ENCODE measurements at places on chromosomes 1 and 21.

- no peak for DNase-seq
These were observed 258.5 kb downstream of the TRABD2B start for GRCh38 chr1:47738560-47739182.

DNA sequence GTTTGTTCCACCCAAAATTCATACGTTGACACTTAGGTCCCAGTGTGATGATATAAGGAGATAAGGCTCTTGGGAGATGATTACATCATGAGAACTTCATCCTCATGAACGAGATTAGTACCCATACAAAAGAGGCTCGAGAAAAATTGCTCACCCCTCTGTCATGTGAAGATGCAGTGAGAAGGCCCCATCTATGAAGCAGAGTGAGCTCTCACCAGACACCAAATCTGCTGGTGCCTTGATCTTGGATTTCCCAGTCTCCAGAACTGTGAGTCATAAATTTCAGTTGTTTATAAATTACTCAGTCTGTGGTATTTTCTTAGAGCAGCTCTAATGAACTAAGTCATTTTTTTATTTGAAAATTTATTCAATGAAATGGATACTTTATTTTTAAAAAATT is 42.6 kb upstream of the USP25 start:
- no peak for DNase-seq

DNA sequence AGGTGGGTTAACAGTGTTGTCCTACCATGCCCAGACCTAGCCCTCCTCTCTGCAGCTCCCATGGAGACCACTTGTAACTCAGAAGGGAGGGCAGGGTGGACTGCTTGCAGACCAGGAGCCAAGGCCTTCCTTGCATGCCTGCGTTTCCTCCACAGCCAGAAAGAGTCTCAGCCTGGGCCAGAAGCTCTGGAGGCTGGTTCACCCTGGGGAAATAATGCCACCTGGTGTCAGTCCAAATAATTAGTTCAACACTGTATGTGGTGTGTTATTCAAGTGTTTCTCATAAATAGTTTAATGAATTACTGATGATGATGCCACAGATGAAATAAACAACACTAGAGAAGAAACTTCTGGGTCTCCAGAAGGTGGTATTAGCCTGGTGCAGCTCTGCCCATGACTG is 16.9 kb upstream of the VANGL1 start:
- no peak for DNase-seq

DNA sequence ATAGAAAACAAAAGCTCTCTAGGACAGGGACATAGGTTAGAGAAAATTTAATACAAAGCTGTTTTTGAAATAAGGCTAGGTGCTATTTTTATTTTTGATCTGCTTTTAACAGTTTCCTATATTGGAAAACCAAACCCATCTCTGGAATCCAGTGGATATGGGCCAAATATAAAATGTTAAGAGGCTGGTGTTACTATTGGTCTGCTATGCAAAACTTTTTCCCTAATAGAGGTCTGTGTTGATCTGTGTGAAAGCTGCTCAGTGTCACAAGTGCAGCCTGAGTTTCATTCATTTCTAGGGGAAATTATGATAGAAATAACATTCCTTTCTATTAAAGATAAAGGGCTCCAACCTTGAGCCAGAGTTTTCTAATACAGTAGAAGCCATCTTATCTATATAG is 116.4 kb downstream of the OLFML2B start:
- no peak for DNase-seq

- DNase-seq = no peak
These were observed 28.8 kb downstream of the PIK3C2B start for GRCh38 chr1:204465546-204466415.

GRCh38 chr1:3674100-3675094 is 22.1 kb downstream of the TP73 start:
- DNase-seq = no peak

GRCh38 chr1:31650161-31651088 is 5.7 kb upstream of the PEF1 start:
- DNase-seq = no peak

- no peak for DNase-seq
These were observed 49.6 kb downstream of the HLX start for GRCh38 chr1:220928725-220929300.

GRCh38 chr1:13941315-13941714 is 241.3 kb downstream of the PRDM2 start:
- no peak for DNase-seq

- DNase-seq = no peak
These were observed 52.4 kb upstream of the ASPM start for GRCh38 chr1:197198911-197199310.

DNA sequence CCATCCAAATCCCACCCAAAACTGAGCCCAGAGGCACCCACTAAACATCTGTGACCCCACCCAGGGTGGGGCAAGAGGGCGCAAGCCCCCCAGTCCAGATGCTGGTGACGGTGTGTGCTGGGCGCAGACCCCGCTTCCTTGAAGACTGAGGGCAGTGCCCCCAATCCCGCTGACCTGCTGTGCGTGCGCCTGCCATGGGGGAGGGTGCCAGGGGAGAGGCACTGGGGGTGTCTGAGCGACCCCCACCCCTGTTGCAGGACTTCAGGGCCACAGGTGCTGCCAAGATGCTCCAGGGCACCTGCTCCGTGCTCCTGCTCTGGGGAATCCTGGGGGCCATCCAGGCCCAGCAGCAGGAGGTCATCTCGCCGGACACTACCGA is 13.3 kb downstream of the COL6A2 start:
- no peak for DNase-seq
